ENCODE measurements at places on chromosomes 12 and 14. TPM values are rescaled to one million over a fixed set of nuclear protein-coding genes. Genes with fewer than 3 reads are reported as not detected.

DNA sequence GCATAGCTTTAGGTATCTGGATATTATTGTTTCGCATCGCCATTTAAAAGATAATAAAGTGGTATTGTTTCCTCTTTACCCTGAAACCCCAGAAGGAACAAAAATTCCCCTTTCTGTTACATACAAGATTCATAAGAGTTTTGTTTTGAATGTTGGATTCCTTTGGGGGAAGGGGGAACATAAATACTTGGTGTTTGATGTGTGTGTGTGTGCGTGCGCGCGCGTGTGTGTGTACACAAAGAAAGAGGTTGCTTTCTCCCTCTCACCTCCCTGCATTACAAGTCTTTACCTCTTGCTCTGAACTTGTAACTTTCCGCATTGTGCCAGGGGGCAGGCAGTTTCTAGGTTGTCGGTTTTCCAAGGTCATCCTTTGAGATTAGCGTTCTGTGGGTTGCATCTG is 76.4 kb downstream of the GPATCH2L start:
- no peak for DNase-seq

DNA sequence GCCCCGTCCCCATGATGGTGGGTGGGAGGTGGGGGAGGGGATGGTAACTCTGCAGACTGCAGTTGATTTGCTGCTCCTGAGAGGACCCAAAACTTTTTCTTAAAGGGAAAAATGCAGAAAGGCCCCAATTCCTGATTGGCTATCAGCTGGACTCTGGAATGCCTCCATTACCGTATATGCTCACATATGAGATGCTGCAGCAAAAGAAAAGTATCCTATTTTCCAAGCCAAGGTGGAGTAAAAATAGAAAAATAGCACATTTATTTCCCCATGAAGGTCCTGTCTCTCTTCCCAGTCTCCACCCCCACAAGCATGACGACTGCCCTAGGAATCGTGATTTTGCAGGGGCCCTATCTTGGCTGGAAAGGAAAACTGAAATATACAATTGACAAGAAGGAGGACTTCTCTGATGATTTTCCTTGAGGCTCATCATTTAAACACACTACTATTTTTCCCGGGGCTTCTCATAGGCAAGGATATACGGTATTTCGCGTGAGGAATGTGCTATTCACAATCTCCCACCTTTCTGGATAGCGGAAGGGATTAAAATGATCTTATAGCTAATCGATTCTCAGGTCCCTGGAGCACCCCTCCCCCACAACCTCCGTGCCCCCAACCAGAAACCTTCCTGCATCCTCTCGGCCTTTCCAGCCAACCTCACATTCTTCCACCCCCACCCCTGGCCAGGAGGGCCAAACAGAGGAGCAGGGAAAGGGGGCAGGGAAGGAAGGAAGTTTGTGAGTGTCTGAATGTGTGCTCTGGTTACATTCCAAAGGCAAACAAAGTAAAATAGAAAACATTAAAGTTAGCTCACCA is 138.9 kb upstream of the CCND2 start:
- no peak for DNase-seq

- no peak for DNase-seq
Observed at GRCh38 chr12:57151741-57152630, 4.6 kb upstream of the LRP1-AS start.

GRCh38 chr12:121916719-121917118 is 1.7 kb upstream of the CFAP251 start:
- DNase-seq: no peak

DNA sequence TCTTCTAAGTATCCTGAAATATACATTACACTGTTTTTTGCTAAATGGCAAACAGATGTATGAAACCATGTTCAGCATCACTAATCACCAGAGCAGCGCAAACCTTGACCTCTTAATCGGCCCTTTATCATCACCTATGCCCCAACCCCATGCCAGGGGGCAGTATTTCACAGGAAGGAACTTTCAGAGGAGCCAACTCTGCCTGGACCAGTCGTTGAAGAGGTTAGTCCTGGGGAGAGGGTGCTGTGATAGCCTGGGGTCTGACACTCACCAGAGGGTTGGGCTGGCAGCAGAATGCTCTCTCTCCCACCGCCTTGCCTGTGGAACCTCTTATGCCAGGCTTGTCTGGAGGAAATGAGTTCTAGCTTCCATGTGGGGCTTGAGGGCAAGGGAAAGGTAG is 411.7 kb downstream of the TMEM117 start:
- no peak for DNase-seq

GRCh38 chr14:24996930-24997725 is 52.8 kb downstream of the STXBP6 start:
- no peak for DNase-seq

- no peak for DNase-seq
Observed at GRCh38 chr12:126219654-126220279, 1154.5 kb downstream of the AACS start.

- no peak for DNase-seq
Observed at GRCh38 chr12:114882083-114882482, 198.1 kb upstream of the TBX3 start.

DNA sequence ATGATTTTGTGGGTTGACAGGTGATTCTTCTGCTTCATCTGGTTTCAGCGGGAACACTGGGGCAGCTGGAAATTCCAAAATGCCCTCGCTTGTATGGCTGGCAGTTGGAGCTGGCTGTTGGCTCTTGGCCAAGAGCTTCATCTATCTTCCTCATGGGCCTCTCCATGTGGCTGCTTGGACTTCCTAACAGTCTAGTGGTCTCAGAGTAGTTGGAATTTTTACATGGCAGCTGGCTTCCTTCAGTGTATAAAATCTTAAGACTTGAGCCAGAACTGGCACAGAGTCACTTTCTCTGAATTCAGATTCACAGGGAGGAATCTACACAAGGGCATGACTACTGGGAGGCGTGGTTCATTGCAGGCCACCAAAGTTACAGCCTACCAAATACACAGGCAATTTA is 204.9 kb upstream of the RMST start:
- DNase-seq: no peak

DNA sequence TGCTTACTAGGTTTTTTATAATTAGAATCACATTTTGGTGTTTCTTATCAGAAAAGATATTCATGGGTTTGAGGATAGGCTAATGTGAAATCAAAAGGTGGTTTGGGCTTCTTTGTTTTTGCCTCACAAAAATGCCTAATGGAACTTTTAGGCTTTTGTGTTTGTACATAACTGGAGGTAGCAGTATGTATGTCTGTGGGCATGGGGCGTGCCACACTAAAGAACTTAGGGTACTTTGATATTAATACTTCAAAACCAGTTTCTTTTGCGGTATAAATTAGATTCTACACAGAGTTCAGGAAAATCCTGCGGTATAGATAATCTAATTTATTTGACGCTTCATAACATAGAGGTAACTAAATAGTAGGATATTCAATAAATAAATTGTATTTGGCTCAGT is 1.9 kb downstream of the ETV6 start:
- DNase-seq: no peak

DNA sequence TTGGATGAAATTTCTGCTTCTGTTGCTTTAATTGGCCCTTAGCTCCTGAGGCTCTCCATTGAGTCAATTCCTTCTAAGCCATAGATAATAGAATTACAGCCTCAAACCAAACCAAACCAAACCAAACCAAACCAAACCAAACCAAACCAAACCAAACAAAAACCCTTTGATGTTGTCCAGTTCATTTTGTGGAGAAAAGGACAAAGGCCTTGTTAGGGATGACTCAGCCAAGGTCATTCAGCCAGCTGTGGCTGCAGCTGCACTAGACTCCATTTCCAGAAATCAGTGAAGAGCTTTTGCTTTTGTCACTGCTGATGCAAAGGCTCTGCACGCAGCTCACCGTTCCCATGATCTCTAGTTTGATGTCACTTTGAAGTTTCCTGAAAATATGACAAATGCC is 82.2 kb upstream of the RMST start:
- DNase-seq: no peak

DNA sequence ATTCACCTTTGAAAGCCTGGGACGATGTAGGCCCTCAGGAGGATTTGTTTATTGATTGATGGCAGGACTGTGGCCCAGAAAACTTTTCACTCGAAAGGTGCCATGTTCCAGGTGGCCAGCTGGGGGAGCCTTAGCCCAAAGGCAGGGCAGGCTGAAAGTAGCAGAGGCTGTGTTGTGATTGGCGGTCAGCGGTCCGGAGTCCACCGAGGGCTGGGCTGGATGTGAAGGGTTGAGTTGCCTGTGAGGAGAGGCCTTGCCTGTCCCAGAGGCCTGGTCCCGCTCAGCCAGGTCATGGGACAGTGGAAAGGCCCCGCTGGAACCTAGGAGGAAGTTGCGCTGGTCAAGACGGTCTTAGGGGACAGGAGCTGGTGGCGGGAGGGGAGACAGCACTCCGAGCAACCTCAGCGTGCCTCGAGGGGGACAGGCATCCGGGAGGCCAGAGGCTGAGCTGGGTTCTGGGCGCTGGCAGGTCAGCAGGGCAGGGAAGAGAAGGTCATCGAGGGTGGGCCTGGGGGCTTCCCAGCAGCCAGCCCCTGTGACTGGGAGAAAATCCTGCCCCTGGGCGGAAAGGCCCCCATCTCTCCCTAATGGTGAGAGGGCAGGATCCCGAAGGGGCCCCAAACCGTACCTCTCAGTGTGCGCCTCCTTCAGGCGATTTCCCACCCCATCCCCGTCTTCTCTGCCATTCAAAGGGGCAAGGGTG is 26.3 kb downstream of the CMA1 start:
- peak; percentile 63 for DNase-seq

- no peak for DNase-seq
Observed at GRCh38 chr12:111444314-111444924, 38.7 kb downstream of the SH2B3 start.

DNA sequence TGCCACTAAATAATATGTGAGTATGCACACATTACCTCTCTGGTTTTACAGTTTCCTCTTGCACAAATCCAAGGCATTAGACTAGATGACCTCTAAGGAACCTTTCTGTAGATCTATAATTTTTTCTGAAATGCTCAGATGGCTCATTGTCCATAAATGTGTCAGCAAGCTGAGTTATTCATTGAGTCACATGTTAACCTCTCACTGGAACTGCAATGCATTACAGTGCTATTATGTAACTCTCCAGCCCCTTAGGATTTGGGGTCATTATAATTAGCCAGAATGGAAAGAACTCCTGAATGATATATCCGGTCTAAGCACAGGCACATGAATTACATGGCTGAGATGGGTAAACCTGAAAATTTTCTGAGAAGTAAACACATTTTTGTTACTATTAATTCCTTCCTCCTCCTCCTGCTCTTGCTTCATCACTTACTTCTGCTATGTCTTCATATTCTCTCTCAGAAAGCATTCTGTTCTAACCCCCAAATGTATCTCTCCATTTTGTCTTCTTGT is 20.3 kb upstream of the DRAM1 start:
- DNase-seq: no peak

DNA sequence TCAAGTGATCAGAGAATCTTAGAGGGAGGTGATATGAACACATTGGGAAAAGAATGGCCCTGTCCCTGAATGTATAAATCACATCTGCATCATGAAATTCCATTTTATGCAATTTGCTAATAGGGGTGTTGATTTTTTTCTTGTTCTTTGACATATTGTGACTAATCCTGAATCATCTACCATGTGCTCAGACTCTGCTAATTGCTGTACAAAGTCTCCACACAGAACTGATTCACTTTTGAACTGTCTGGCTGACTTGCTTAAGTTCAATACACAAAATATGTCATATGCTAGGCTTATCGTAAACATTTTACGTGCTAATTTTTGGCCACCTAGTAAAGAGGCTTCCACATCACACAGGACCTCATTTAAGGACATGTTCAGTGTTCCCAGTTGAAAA is 2.6 kb downstream of the TMEM132D start:
- no peak for DNase-seq

DNA sequence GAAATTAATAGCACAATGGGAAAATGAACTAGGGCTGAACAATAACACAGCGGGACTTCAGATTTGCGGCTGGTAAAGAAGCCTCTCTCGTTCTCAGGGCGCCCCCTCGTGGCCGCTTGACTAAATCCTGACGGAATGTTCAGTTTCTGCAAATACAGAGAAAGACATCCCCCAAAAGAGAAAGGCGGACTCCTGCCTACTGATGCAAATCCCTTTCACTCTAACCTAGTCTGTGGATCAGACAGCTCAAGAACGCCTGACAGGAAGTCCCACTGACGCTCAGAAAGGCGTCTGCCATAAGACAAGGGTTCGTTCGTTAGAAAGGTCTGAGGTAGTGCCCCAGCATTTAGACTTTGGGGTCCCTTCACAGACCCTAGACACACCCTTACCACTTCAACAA is 2.5 kb downstream of the NUAK1 start:
- peak; percentile 84 for DNase-seq

- DNase-seq: no peak
Observed at GRCh38 chr12:38903596-38903995, 1.8 kb downstream of the CPNE8 start.

DNA sequence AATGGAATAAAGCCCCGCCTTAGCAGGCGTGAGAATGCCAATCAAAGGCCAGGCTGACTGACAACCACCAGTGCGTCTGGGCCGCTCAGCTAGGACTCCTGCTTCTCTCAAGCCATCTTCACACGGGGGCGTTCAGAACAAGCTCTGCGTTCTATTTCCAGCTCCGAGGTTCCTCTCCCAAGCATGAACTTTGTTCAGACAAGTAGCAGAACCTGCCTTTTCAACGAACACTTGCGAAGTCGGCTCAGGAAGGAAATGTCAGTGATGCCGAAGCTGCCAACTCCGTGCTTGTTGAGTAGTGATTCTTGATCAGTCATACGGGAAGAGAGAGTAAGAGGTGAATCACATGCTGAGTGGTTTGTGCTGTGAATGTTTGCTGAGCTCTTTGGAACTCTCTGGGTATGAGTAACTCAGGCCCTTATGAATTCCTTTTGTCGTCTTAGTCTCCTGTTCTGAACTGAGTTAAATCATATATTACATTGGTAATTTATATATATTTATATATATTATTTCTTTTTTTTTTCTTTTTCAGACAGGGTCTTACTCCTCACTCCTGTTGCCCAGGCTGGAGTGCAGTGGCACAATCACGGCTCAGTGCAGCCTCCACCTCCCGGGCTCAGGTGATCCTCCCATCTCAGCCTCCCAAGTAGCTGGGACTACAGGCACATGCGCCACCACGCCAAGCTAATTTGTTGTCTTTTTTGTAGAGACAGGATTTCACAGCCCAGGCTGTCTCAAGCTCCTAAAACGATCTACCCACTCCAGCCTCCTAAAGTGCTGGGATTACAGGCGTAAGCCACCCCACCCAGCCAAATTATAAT is 29.4 kb upstream of the BCL7A start:
- no peak for DNase-seq

The SDR9C7 gene
- total RNA-seq: not detected

The TTC9 gene
- 1.0 TPM for total RNA-seq

The RFLNA gene
- total RNA-seq: 0.09 TPM

The A2M gene
- 75.0 TPM for total RNA-seq

The PPP1R36 gene
- 4.5 TPM for total RNA-seq

The MYH6 gene
- 0.03 TPM for total RNA-seq

The FGF6 gene
- total RNA-seq: not detected

The IGF1 gene
- total RNA-seq: 22.1 TPM

The STYK1 gene
- not detected for total RNA-seq

The GYS2 gene
- total RNA-seq: not detected

The NGB gene
- total RNA-seq: not detected

Measured in pancreas (tissue), 10 donors.